Colonic mucosa (tissue), 4 donors: ENCODE measurements at places on chromosomes 7 and 10. TPM values are rescaled to one million over a fixed set of nuclear protein-coding genes. Genes with fewer than 3 reads are reported as not detected.
A peak's percentile ranks its signal among the peaks of the same experiment; 100 is the strongest.

DNA sequence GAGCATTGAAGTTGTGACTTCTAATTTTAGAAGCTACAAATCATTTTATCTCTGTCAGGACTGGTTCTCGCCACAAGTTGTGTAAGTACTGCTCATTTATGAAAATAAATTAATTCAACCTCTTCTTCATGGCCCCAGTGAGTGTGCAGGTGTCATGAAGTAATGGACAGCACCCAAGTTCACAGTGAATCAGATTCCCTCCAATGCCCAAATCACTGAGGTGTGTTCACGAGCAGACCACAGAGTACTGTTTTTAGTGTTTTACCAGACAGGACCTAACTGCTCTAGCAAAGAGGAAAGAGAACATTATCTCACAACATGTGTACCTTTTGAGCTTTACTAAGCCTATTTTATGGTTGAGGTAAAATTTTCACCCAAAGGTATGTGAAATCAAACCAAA lies 980.0 kb downstream of the CNTNAP2 start:
- no peaks in the 10 kb centered on the region for H3K27me3 ChIP-seq
- H3K4me3 ChIP-seq, result no peak overlapping the region
- DNase-seq, result no peak

Gene WNT8B
- not detected for total RNA-seq

DNA sequence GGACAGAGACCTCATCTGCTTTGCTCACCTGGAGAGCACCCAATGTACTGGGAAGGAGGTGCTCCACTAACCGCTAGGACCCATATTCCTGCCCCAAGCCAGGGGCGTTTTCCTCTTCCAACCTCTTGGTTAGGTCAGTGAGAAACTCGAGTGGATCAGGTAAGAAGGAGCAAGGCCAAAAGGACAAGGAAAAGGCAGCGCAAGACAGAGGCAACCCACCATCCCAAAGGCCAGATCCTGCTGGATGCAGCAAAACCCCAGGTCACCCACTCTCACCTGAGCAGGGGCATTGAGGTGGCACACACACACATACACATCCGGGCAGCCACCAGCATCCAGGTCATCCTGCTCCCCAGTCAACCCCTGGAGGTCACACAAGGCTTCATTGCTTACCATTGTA lies 105.1 kb downstream of the GRID1 start:
- no peak overlapping the region for H3K27ac ChIP-seq
- no peaks in the 10 kb centered on the region for H3K4me1 ChIP-seq
- DNase-seq, result no peak
- H3K36me3 ChIP-seq, result no peaks in the 10 kb centered on the region

GRCh38 chr10:373526-374309 lies 238.5 kb downstream of the ZMYND11 start:
- no peak for DNase-seq
- H3K27me3 ChIP-seq, result no peaks in the 10 kb centered on the region
- H3K27ac ChIP-seq, result no peak overlapping the region

GRCh38 chr10:110373059-110373458 lies 68.3 kb upstream of the SMNDC1 start:
- no peak overlapping the region for H3K4me3 ChIP-seq
- no peaks in the 10 kb centered on the region for H3K4me1 ChIP-seq
- H3K27me3 ChIP-seq, result no peaks in the 10 kb centered on the region
- H3K27ac ChIP-seq, result no peak overlapping the region
- H3K36me3 ChIP-seq, result no peaks in the 10 kb centered on the region
- no peak for DNase-seq

Gene SPAG6
- total RNA-seq, result not detected

GRCh38 chr10:14191871-14192270 lies 138.9 kb downstream of the FRMD4A start:
- H3K4me3 ChIP-seq, result no peak overlapping the region
- no peaks in the 10 kb centered on the region for H3K4me1 ChIP-seq
- H3K36me3 ChIP-seq, result no peaks in the 10 kb centered on the region

Gene SEMA3E
- 2.3 TPM for total RNA-seq

- H3K4me3 ChIP-seq, result no peak overlapping the region
- H3K27me3 ChIP-seq, result no peaks in the 10 kb centered on the region
- peaks cover 9% of the 10 kb centered on the region for H3K36me3 ChIP-seq
- DNase-seq, result peak; percentile 96
Observed at GRCh38 chr7:47371733-47372368, 210.1 kb downstream of the TNS3 start.

DNA sequence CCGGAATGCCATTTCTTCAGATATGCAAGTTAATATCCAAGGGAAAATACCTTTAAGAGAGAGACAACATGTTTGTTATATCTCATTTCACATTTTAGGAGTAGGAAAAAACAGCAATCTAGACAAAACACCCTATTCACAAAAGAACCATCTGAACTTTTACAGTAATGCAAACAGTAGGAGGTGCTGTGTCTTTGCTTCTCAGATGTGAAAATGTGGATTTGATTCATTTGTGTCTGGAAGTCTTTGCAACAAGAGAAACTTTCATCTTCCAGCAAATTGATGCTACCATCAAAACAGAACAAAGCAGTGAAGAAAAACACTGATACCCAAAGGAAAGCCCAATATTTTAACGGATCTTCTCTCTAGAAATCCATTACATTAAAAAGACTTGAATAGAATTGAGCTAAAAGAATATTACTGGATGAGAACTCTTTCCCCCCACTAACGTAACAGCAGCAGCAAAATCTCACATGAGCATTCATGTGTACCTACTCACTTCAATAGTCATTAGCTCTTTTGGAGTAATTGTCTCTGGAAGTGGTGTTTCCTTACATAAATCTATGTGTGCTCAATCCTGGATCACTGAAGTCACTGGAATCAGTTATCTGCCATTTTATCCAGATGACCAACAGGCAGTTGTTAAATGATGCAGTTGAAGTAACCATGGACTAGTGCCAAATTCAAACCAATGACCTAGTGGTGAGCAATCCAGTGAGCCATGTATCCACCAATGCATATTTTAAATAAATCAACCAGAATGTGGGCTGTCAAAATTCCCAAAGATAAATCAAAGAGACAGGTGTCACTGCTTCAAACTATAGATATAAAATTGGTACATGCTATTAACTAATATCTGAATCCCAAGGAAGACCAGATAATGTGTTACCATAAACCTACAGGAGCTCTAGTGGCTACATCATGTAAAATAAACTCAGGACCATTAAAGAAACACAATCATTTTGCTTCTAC lies 1.8 kb downstream of the SEMA3C start:
- H3K4me3 ChIP-seq, result peak overlapping the region; percentile 41
- H3K27ac ChIP-seq, result no peak overlapping the region
- H3K36me3 ChIP-seq, result no peaks in the 10 kb centered on the region
- DNase-seq, result no peak
- no peaks in the 10 kb centered on the region for H3K27me3 ChIP-seq

Gene ZP3
- total RNA-seq, result 13.9 TPM

GRCh38 chr10:77173615-77174461 lies 463.8 kb downstream of the KCNMA1 start:
- H3K4me1 ChIP-seq, result no peaks in the 10 kb centered on the region
- H3K36me3 ChIP-seq, result no peaks in the 10 kb centered on the region
- no peak overlapping the region for H3K4me3 ChIP-seq
- no peak overlapping the region for H3K27ac ChIP-seq
- peak; percentile 79 for DNase-seq

Gene CPN1
- total RNA-seq, result not detected

- H3K36me3 ChIP-seq, result no peaks in the 10 kb centered on the region
- no peak overlapping the region for H3K27ac ChIP-seq
- no peaks in the 10 kb centered on the region for H3K27me3 ChIP-seq
- no peaks in the 10 kb centered on the region for H3K4me1 ChIP-seq
- no peak overlapping the region for H3K4me3 ChIP-seq
Observed at GRCh38 chr7:131173145-131173890, 154.4 kb upstream of the MKLN1 start.

- H3K27ac ChIP-seq, result no peak overlapping the region
- H3K27me3 ChIP-seq, result no peaks in the 10 kb centered on the region
- H3K4me3 ChIP-seq, result no peak overlapping the region
- no peaks in the 10 kb centered on the region for H3K36me3 ChIP-seq
Observed at GRCh38 chr10:51358227-51358626, 283.9 kb downstream of the PRKG1 start.

Gene ZNF727
- 0.69 TPM for total RNA-seq

DNA sequence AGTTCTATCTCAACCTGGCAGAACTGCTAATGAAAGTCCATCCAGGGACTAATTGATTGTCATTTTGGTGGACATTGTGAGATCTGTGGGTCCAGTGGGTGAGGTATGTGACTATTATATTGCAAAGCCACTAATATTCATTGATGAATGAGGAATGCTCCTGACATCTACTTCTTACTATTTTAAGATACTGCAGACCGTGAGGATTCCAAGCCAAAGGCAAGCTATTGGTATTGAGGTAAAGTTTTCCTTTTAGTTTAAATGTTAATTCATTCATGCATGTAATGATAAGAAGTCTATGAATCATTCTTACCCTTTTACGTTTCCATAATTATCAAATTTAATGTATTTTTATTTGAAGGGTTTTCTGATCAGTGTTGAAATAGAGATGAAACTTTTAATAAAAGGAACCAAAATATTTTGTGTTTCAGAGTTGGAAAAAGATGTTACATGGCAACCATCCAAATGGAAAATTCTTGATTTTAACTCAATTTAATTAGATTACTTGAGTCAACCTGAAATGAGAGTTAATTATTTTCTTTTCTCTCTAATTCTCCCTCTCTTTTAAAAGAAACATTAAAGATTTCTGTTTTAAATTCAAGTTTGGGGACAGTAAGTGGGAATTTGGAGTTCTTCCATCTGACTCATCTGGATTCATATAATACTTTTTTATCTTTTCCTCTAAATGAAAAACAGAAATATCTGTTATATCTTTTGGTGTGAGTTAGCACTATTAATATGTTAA lies 39.6 kb downstream of the NUP205 start:
- no peaks in the 10 kb centered on the region for H3K27me3 ChIP-seq

DNA sequence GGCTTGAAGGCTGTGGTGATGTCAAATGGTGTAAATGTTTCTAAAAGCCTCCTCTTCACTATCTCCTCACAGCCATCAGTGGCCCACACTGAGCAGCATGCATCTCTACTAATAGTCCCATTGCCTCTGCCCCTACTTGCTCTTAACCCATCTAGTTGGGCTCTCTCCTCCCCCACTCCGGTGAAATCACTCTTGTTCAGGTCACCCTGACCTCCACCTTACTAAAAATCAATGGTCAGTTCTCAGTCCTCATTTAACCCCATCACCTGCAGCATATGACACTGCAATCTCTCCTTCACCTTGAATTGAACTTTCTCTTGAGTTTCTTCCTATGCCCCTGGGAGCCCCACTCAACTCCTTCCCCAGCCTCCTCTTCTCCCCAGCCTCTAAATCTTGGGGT lies 355.1 kb upstream of the AOAH start:
- no peak overlapping the region for H3K4me3 ChIP-seq
- no peaks in the 10 kb centered on the region for H3K36me3 ChIP-seq
- no peak for DNase-seq
- H3K27ac ChIP-seq, result no peak overlapping the region

DNA sequence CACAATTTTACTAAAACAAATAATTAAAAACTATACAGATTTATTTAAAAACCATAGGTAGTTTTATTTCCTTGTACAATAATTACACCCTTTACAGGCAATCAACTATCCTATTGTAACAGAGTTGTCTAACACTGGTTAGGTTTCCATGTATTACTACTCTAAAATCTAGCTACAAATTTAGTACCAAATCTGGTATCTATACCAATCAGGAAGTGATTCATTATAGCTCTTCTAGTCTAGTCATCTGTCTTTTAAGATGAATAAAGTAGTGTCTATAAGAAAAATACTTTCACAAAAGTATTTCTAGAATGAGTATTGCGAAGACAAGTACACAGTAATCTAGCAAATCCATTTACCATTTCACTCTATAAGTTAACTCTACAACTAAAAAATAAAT lies 16.9 kb downstream of the ZNF800 start:
- H3K27me3 ChIP-seq, result no peaks in the 10 kb centered on the region
- H3K36me3 ChIP-seq, result no peaks in the 10 kb centered on the region
- no peak overlapping the region for H3K27ac ChIP-seq
- no peak overlapping the region for H3K4me3 ChIP-seq
- no peaks in the 10 kb centered on the region for H3K4me1 ChIP-seq

Gene AEBP1
- total RNA-seq, result 21.4 TPM

- H3K36me3 ChIP-seq, result no peaks in the 10 kb centered on the region
- no peaks in the 10 kb centered on the region for H3K27me3 ChIP-seq
- H3K27ac ChIP-seq, result no peak overlapping the region
- H3K4me1 ChIP-seq, result no peaks in the 10 kb centered on the region
Observed at GRCh38 chr10:72886621-72887020, 6.9 kb upstream of the OIT3 start.

Gene IRF5
- 5.0 TPM for total RNA-seq

DNA sequence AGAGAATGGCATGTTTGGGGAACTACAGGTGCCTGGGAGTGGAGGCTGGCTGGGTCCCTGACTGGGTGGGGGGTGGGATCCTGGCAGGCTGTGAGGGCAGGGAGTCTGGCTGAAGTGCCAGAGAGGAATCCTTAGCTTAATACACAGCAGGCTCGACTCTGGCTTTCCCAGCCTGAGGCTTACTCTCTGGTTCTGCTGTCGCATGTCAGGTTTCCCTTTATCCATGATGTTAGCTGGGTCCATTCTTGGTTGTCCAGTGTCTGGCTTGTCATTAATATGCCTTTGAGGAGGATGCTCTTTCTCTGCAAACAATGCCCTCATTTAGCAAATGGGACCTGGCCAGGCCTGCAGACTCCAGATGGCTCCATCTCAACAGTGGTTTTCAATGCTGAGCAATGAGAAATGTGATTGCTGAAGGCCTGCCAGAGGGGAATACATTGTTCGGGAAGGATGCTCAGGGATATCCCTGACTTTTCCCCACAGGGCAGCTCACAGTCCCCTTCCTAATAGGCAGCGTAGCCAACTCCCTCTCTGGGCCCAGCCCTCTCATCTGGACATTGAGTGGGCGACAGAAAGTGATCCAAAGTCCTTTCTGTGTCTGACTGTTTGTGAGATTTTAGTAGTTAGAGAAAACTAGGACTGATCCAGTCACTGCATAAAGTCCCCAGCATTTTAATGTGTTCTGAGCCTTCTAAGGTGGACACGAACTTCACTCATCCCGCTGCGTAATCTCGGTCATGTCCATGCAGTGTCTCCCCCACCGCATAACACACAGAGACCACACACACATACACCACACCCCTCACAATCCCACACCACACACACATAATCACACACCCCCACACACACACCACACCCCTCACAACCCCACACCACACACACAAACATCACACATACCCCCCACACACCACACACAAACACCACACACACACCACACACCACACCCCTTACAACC lies 124.9 kb downstream of the ANLN start:
- H3K27me3 ChIP-seq, result no peaks in the 10 kb centered on the region
- H3K27ac ChIP-seq, result no peak overlapping the region
- no peaks in the 10 kb centered on the region for H3K36me3 ChIP-seq
- H3K4me1 ChIP-seq, result no peaks in the 10 kb centered on the region
- no peak for DNase-seq
- no peak overlapping the region for H3K4me3 ChIP-seq

Gene GIMAP4
- 6.6 TPM for total RNA-seq

- H3K4me1 ChIP-seq, result no peaks in the 10 kb centered on the region
- DNase-seq, result no peak
- H3K27ac ChIP-seq, result no peak overlapping the region
- no peaks in the 10 kb centered on the region for H3K27me3 ChIP-seq
- no peak overlapping the region for H3K4me3 ChIP-seq
- H3K36me3 ChIP-seq, result no peaks in the 10 kb centered on the region
Observed at GRCh38 chr7:156032973-156033372, 220.7 kb upstream of the SHH start.

GRCh38 chr7:95875519-95875918 lies 103.2 kb downstream of the DYNC1I1 start:
- H3K4me3 ChIP-seq, result no peak overlapping the region
- no peaks in the 10 kb centered on the region for H3K36me3 ChIP-seq
- DNase-seq, result no peak

Gene GPR26
- not detected for total RNA-seq
